Activated T-helper 2 cell treated with anti-CD3 and anti-CD28 coated beads, Interferon-gamma antibody, Interleukin-2, Interleukin-4, amounts not matched to agents 10 μg/mL and 5 μg/mL and 100 μg/mL, durations not matched to agents 14 hours and 24 hours and 36 hours (primary cell): ENCODE measurements at places on chromosomes 13 and 19. TPM values are rescaled to one million over a fixed set of nuclear protein-coding genes. Genes with fewer than 3 reads are reported as not detected.
A peak's percentile ranks its signal among the peaks of the same experiment; 100 is the strongest.

The PARP4 gene
- total RNA-seq = 58.8 and 60.6 TPM in 2 replicates

GRCh38 chr13:87798536-87798935 is 127.4 kb downstream of the SLITRK5 start:
- H3K4me1 ChIP-seq = no peaks in the 10 kb centered on the region
- H3K36me3 ChIP-seq = no peaks in the 10 kb centered on the region
- no peak overlapping the region for H3K4me3 ChIP-seq
- H3K27ac ChIP-seq = no peak overlapping the region
- no peak for DNase-seq
- no peaks in the 10 kb centered on the region for H3K27me3 ChIP-seq

The CRX gene
- not detected in 2 replicates for total RNA-seq

The ZNF835 gene
- 0.09 and 0.30 TPM in 2 replicates for total RNA-seq

GRCh38 chr13:29936051-29936813 is 85.8 kb upstream of the UBL3 start:
- H3K4me1 ChIP-seq = peaks cover 42% of the 10 kb centered on the region
- peak overlapping the region; percentile 56 for H3K27ac ChIP-seq
- peak overlapping the region; percentile 67 for H3K4me3 ChIP-seq
- no peaks in the 10 kb centered on the region for H3K36me3 ChIP-seq
- H3K27me3 ChIP-seq = peaks cover 6% of the 10 kb centered on the region
- DNase-seq = no peak

- DNase-seq = no peak
- H3K4me1 ChIP-seq = peaks cover 23% of the 10 kb centered on the region
- H3K4me3 ChIP-seq = peak overlapping the region; percentile 96
- no peaks in the 10 kb centered on the region for H3K27me3 ChIP-seq
- peak overlapping the region; percentile 89 for H3K27ac ChIP-seq
These were observed 437 bp downstream of the SUCLA2 start for GRCh38 chr13:48000559-48001113.

- peaks cover 4% of the 10 kb centered on the region for H3K36me3 ChIP-seq
- H3K4me1 ChIP-seq = peaks cover 12% of the 10 kb centered on the region
- DNase-seq = no peak
These were observed 943 bp downstream of the GJB6 start for GRCh38 chr13:20230913-20231838.

- peaks cover 6% of the 10 kb centered on the region for H3K27me3 ChIP-seq
- no peak overlapping the region for H3K4me3 ChIP-seq
- no peaks in the 10 kb centered on the region for H3K36me3 ChIP-seq
- H3K4me1 ChIP-seq = peaks cover 11% of the 10 kb centered on the region
- H3K27ac ChIP-seq = no peak overlapping the region
- peak; percentile 55 for DNase-seq
These were observed 9.8 kb upstream of the USPL1 start for GRCh38 chr13:30607908-30608307.

GRCh38 chr13:99087954-99088491 is 110.2 kb upstream of the DOCK9 start:
- peak overlapping the region; percentile 92 for H3K4me3 ChIP-seq
- DNase-seq = peak; percentile 32
- H3K4me1 ChIP-seq = peaks cover 33% of the 10 kb centered on the region
- H3K27ac ChIP-seq = peak overlapping the region; percentile 93
- H3K27me3 ChIP-seq = no peaks in the 10 kb centered on the region

The PEAK3 gene
- 0.11 and 0.18 TPM in 2 replicates for total RNA-seq

- no peak for DNase-seq
- H3K36me3 ChIP-seq = peaks cover under 1% of the 10 kb centered on the region
- peaks cover 1% of the 10 kb centered on the region for H3K4me1 ChIP-seq
- no peak overlapping the region for H3K27ac ChIP-seq
These were observed 1.5 kb downstream of the CERS1 start for GRCh38 chr19:18894254-18895037.

DNA sequence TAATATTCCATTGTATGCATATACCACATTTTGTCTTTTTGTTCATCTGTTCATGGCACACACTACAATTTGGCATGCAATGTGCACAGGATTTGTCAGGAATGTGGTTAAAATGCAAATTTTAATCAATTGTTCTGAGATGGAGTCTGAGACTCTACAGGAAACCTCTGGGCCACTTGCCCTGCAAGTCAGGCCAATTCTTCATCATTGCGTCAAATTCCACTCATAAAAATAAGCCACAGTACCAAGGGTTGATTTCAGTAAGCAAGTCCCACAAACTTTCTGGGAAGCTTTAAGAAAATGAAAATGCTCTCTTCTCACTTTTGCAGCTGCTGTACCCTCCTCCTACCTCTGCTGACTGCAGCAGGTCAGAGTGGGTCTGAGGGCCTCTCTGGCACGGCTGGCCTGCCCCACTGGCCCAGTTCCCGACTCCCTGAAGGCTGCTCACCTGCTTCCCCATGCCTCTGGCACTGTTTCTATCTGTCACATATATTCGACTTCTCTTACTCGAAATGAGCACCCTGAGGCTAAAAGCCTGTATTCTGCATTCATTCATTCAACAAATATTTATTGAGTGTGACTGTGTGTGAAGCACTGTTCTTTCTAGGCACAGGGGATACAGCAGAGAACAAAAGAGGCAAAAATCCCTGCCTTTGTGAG is 83.8 kb upstream of the WASF3 start:
- no peaks in the 10 kb centered on the region for H3K36me3 ChIP-seq
- H3K27ac ChIP-seq = no peak overlapping the region
- DNase-seq = no peak
- H3K4me3 ChIP-seq = no peak overlapping the region

DNA sequence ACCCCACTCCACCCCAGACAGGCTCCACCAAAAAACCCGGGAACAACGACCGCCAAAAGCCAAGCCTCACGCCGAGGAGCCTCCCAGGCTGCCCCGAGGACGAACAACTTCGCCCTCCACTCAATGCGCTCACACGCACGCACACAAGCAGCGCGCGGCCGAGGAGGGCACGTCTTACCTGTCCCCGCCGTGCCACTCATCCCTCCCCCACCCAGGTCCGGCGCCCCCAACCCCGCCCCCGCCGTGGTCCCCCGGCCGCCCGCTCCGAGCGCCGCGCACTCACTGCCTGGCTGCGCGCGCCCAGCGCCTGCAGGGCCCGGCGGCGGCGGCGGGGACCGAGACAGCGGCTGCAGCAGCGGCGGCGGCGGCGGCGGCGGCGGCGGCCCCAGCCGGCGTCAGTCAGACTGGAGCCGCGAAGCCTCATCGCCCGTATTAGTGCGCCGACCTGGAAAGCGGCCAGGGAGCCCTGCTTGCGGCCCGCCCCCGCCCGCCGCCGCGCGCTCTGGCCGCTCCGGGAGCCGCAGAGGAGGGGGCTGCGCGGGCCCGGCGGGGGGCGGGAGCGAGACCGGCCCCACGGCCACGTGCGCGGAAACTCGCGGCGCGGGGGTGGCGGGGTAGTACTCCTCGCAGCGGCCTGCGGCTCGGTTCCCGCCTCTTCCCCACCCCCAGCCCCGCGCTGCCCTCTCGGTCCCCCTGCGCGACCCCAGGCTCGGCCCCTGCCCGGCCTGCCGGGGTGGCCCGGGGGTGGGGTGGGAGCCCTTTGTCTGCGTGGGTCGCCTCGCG is at the start of gene SMAD9:
SMAD9 (minus strand) TSS at position 406 of the 783 bp plus-strand sequence. CDS start 40,549 bp downstream, outside the sequence.
- no peak for DNase-seq
- H3K27me3 ChIP-seq = peaks cover 72% of the 10 kb centered on the region
- peak within 1 kb of the TSS; percentile 74 for H3K4me3 ChIP-seq
- H3K4me1 ChIP-seq = peaks cover 2% of the 10 kb centered on the region
- H3K36me3 ChIP-seq = no peaks in the 10 kb centered on the region

The NUFIP1 gene
- 9.5 and 10.3 TPM in 2 replicates for total RNA-seq

The RNF6 gene
- total RNA-seq = 44.3 and 48.0 TPM in 2 replicates

The ZNF625 gene
- 3.1 and 4.1 TPM in 2 replicates for total RNA-seq

The ZNF433 gene
- 0.55 TPM in 2 replicates for total RNA-seq

The GIPC3 gene
- 0.16 and 0.32 TPM in 2 replicates for total RNA-seq
